Astrocyte (in vitro differentiated cells and primary cell): ENCODE measurements at places on chromosomes 13 and 19. TPM values are rescaled to one million over a fixed set of nuclear protein-coding genes. Genes with fewer than 3 reads are reported as not detected.
A peak's percentile ranks its signal among the peaks of the same experiment; 100 is the strongest.

DNA sequence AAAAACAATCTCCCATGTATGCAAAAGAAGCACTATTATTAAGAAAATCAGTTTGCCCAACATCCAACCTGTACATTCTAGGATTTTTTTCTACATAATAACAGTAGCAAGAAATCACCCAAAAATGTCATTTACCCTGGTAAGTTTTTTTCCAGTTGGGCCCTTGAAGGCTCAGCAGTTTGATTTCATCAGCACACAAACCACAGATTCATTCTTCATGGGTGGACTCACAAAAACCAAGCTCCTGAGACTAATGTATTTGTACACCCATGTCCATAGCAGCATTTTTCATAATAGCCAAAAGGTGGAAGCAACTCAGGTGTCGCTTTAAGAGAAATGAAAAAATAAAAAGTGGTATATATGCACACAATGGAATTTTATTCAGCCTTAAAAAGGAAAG, 210.1 kb downstream of the TBC1D4 start:
- DNase-seq: peak; percentile 56
- no peaks in the 10 kb centered on the region for H3K27me3 ChIP-seq
- no peaks in the 10 kb centered on the region for H3K36me3 ChIP-seq
- no peak overlapping the region for H3K27ac ChIP-seq

DNA sequence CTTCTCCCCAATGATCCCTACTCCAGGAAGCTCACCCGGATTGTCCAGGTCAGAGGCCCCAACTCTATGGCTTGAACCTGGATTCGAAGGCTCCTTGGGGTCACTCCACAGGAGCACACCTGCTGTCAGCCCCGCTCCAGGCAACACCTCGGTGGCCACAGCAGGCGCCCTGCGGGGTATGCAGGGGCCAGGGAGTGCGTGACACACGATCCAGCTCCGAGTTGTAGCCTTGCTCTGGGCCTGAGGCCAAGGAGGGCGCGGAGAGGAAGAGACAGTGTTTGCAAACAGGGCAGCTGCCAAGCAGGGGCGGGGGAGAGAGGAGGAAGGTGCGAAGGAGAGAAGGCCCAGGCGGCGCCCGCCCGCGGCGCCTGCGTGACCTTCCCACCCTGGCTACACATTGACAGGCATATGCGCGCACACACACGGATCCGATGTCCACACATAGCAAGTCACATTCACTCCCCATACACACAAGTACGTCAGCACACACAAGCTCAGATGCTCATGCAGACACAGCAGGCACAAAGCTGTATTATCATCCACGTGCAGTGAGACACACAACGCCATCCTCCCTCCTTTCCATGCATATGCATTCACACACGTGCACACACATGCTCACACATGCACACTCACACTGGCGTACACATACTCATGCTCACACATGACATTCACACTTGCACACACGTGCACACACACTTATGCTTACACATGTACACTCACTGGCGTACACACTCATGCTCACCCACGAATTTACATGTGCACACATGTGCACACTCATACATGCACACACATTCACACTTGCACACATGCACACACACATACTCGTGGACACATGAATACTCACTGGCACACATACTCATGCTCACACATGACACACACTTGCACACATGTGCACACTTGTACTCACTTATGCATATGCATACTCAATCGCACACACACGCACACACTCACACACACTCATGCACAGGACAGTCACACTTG, 10.4 kb downstream of the SBK2 start:
- H3K36me3 ChIP-seq: no peaks in the 10 kb centered on the region
- H3K4me1 ChIP-seq: no peaks in the 10 kb centered on the region
- peak; percentile 46 for DNase-seq
- no peak overlapping the region for H3K4me3 ChIP-seq

The GPR42 gene
- not detected in 2 replicates for total RNA-seq

DNA sequence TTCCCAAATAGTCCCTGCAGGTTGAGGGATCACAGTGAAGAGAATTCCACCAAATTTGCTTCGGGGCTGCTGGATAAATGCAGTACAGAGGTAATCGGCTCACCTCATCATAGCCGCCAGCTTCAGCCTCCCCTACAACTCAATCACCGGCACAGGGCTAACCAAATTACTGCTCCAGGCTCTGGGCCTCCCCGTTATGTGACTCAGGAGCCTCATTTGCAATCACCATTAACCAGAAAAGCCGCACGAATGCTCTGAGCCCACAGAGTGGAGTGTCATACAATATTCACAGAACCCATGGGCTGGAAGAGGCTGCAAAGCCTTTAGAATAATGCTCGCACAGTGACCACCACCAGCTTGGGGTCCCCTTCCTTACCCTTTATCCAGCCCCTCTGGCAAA, 4.9 kb downstream of the SIAH3 start:
- peaks cover 20% of the 10 kb centered on the region for H3K4me1 ChIP-seq
- H3K36me3 ChIP-seq: no peaks in the 10 kb centered on the region
- no peak for DNase-seq
- H3K4me3 ChIP-seq: no peak overlapping the region
- no peak overlapping the region for H3K27ac ChIP-seq

GRCh38 chr13:108944760-108945159, 315.3 kb downstream of the MYO16 start:
- no peak overlapping the region for H3K27ac ChIP-seq
- no peaks in the 10 kb centered on the region for H3K27me3 ChIP-seq
- no peaks in the 10 kb centered on the region for H3K36me3 ChIP-seq
- H3K4me1 ChIP-seq: no peaks in the 10 kb centered on the region
- no peak for DNase-seq

GRCh38 chr13:44160591-44161191, 212.9 kb upstream of the SERP2 start:
- no peaks in the 10 kb centered on the region for H3K27me3 ChIP-seq
- H3K4me1 ChIP-seq: peaks cover 7% of the 10 kb centered on the region
- H3K36me3 ChIP-seq: no peaks in the 10 kb centered on the region
- H3K27ac ChIP-seq: no peak overlapping the region

DNA sequence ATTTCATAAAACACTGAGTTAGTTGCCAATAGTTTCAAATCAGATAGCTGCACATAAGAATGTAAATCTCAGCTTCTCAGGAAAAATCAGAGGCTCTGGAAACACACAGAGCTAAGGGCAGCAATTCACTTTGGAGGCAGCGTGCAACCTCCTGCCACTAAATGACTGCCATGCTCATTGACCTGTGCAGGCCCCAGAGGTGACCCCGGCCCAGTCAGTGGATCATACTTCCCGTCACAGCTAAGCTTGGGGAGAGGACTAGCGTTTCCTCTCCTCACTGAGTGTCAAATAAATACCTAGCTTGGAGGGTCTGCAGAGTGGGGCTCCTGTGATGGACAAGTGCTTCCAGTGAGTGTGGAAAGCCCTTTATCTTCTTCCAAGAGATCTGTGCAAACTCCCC, 67.2 kb downstream of the UQCRFS1 start:
- no peaks in the 10 kb centered on the region for H3K36me3 ChIP-seq
- H3K4me3 ChIP-seq: no peak overlapping the region
- no peaks in the 10 kb centered on the region for H3K27me3 ChIP-seq
- H3K4me1 ChIP-seq: no peaks in the 10 kb centered on the region
- no peak overlapping the region for H3K27ac ChIP-seq
- no peak for DNase-seq

GRCh38 chr19:29815231-29815630, 3.4 kb downstream of the CCNE1 start:
- H3K36me3 ChIP-seq: no peaks in the 10 kb centered on the region
- no peak for DNase-seq
- H3K4me1 ChIP-seq: peaks cover 2% of the 10 kb centered on the region
- no peak overlapping the region for H3K4me3 ChIP-seq

- no peak for DNase-seq
- no peak overlapping the region for H3K4me3 ChIP-seq
- H3K27ac ChIP-seq: no peak overlapping the region
Observed at GRCh38 chr19:8001651-8001994, 3.8 kb downstream of the ELAVL1 start.

DNA sequence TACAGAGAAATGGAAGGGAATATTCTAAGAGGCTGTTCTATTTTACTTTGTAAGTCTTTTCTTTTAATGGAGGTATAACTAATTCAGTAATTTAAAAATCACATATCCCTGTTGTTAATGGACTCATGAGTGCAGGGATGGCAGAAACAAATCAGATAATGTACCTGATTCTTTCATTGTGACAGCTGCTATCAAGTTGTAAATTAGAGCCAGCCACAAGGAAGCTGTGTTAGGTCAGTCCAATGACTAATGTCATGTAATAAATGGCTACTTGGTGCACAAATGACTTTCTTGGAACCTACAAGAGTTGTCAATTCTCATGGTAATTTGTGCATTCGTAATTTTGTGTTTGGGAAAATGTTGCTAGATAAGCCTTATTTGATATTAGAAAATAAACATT, 446.4 kb downstream of the DCT start:
- DNase-seq: no peak
- no peaks in the 10 kb centered on the region for H3K36me3 ChIP-seq
- no peaks in the 10 kb centered on the region for H3K4me1 ChIP-seq
- H3K4me3 ChIP-seq: no peak overlapping the region
- no peak overlapping the region for H3K27ac ChIP-seq
